ENCODE measurements at places on chromosomes 11 and 22.

GRCh38 chr11:119153049-119153818 lies 4.4 kb downstream of the ABCG4 start:
- no peak for DNase-seq

DNA sequence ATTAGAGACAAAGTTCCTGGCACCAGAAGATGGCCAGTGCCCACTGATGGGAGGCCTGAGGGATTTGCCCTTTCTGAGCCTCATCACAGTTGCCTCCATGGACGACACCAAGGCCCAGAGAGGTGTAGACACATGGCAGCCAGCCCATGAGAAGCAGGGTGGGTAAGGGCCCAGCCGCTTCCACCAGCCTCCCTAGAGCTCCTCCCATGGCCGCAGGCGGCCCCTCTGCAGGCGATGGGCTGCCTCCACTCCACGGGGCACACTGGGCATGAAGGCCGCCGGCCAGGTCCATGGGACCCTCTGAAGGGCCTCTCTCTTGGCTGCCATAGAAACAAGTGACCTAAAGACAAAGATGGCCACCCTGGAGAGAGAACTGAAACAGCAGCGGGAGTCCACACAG lies 14.5 kb downstream of the CCDC157 start:
- DNase-seq: no peak

DNA sequence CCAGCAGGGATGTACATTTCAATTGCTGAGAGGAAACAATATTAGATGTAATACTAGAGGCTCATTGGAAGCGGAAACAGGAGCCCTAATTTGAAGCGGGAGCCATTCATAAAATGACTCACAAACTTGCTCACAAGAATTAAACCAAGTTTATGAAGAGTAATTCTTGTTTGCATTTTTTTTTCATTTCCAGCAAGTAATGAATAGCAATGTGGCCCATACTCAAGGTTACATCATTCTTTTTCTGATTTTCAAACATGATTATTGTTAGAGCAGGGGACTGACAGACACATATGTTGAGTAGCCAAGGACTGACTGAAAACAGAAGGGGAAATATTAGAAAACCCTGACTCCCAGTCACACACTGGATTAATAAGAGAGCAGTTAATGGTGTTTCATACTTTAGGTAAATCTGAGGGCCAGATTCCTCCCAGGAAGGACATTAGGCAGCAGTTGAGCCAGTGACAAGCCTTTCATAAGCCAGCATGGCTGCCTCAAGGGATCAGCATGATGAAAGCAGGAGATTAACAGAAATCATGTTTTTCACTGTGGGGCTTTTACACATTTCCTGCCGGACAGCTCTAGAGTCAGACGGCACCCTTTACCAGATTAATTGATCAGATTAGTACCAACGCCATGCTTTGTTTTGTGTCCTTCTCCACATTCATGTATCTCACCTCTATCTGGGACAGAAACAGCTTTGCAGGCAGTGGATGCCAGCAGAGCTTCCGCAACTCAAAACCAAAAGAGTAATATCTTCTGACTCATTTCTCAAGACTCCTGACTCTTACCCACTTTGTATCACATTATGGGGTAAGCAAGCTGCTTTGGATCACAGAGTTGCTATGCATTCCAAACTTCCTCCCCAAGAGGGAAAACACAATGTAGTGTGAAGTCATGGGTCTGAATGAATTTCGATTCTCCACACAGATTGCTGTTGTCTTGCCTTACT lies 831.6 kb downstream of the KCNA4 start:
- DNase-seq: no peak

DNA sequence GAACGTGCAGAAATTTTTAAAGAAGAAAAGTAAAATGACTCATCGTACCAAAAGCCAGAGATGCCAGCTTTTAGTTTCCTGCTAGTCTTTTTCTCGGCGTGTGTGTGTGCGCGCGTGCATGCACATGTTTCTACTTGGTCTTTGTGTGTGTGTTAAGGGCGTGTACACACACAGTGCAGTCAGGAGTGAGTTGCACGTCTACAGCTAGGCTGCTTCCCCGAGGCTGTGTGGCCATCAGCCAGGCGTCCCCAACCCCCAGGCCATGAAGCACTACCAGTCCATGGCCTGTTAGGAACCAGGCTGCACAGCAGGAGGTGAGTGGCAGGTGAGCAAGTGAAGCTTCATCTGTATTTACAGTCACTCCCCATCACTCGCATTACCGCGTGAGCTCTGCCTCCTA lies 36.4 kb downstream of the KCNQ1 start:
- DNase-seq: no peak

- DNase-seq: no peak
Measured at GRCh38 chr11:33651555-33651954, 49.1 kb downstream of the C11orf91 start.

DNA sequence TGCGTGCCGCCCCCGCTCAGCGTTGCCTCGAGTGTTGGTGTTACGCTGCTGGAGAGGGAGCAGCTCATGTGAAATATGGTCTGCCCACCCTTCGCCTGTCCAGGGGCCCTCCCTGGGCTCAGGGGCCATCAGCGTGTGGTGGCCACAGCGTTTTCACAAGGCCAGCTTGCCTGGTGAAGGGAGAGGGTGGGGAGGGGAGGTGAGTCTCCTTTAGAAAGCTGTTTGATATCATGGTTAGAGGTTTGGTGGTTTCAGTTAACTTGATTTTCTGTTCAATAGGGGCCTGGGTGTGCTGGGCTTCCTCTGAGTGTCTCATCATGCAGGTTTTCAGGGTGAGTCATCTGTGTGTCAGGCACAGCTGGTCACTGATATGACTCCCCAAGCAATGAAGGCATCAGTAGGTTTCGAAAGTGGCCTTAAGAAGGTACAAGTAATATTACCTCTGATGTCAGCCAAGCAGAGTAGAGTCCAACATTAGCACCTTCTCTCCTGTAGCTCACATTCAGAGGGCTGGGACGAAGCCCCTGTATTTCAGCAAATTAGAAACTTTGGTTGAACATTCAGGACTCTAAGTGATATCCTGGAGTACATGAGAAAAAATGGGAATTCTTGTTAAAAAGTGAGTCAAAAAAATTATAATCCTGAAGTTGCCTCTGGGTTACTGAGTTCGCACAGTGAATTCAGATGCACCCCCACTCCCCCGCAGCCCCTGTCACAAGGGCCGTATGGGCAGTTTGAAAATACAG lies 172.5 kb downstream of the TBC1D22A start:
- DNase-seq: peak; percentile 44

DNA sequence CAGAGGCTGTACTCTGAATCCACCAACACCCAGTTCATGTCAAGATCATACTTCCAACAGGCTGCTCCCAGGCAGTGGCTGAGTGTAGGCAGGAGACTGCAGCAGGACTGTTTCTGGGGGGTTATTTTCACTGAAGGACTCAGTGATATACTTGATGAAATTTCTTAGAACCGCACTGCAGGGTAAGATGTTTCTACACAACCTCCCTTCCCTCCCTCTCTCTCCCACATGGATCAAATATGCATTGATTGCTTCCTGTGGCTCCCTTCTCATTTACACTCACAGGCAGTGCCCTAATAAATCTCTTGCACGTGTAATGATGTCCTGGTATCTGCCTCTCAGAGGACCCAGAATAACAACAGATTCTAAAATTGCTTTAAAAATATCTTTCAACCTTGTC lies 251.3 kb upstream of the CCDC179 start:
- DNase-seq: no peak

- no peak for DNase-seq
Measured at GRCh38 chr11:94066901-94067429, 45.8 kb downstream of the HEPHL1 start.

GRCh38 chr22:38418589-38418988 lies 36.4 kb downstream of the KCNJ4 start:
- no peak for DNase-seq

- no peak for DNase-seq
Measured at GRCh38 chr22:36953239-36954080, 40.0 kb downstream of the CSF2RB start.

DNA sequence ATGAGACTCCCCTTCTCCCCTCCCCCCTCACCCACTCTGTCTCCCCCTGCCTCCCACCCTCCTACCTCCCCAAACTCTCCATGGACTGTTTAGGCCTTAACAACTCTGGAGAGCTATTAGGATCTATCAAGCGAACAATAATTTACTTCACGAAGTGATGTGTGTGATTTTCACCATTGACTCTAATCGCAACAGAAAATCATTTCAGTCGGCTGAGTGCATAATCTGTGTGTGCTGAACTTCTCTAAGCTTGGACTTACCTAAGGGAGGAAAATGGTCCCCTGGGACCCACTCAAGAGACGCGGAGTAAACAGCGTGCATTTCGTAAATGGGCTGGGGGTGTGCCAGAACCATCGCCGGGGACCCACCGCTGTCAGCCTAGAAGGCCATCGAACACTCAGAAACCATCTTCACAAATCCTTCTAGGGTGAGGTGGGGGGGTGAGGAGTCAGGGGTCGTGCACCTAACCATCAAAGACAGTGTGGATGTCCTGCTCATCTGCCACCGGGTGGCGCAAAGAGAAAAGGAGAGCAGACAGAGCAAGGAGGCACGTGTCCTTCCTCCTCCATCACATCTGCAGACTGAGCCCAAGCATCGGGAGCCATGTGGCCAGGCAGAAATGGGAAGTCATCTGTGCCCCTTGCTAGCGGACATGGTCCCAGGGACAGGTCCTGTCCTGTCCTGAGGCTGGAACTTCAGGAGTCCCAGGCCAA lies 62.1 kb upstream of the NUP50 start:
- peak; percentile 81 for DNase-seq

GRCh38 chr11:62573006-62573591 lies 592 bp downstream of the EEF1G start:
- DNase-seq: no peak
